ENCODE measurements at places on chromosomes 12 and 14.

- peak; percentile 30 for DNase-seq
Observed at GRCh38 chr12:26651566-26652188, 181.3 kb downstream of the ITPR2 start.

GRCh38 chr12:67885375-67886169 lies 103.7 kb upstream of the IFNG-AS1 start:
- no peak for DNase-seq

DNA sequence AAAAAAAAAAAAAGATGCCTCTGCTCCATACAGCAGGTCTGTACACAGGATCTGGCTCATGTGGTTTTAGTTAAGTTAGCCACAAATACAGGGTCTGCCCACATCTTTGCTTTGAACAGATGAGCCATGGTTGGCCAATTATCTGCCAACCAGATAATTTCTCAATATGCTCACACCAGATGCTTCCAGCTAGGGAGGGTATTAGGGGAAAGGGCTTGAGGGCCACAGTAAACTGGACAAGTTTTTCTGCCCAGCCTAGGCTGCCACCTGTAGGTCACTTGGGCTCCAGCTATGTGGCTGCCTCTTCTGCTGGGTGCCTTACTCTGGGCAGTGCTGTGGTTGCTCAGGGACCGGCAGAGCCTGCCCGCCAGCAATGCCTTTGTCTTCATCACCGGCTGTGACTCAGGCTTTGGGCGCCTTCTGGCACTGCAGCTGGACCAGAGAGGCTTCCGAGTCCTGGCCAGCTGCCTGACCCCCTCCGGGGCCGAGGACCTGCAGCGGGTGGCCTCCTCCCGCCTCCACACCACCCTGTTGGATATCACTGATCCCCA lies 776 bp downstream of the RDH5 start:
- DNase-seq: peak; percentile 98

DNA sequence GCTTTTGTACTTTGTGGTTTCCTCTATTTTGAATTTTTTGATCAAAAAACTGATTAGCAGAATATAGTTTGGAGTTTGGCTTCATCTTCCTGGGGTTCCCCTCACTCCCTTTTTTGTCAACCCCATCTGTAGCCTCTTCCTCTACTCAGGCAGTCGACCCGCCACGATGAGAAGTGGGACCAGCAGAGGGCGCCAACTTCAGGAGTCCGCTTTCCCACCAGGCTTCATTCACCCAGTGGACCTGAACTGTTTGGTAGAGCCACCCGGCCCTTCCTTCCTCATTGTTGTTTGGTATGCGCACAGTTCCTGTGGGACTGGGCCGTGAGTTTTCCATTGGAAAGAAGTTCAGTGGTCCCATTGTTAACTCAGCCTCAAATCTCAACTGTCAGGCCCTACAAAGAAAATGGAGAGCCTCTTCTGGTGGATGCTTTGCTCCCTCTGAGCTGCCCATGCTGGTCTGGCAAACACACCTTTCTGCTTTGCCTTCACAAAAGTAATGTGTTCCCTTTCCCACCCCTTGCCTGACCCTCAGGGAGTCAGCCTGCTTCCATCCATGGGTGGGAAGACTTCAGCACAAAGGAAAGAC lies 21.7 kb downstream of the TMBIM6 start:
- DNase-seq: peak; percentile 42

GRCh38 chr12:54459355-54459754 lies 14.0 kb downstream of the GTSF1 start:
- DNase-seq: no peak

- DNase-seq: no peak
Observed at GRCh38 chr12:41188058-41188840, at the start of gene PDZRN4. Gene PDZRN4 (plus strand): TSS chr12:41188320.

- DNase-seq: no peak
Observed at GRCh38 chr14:24178399-24179178, 6.7 kb downstream of the REC8 start.

DNA sequence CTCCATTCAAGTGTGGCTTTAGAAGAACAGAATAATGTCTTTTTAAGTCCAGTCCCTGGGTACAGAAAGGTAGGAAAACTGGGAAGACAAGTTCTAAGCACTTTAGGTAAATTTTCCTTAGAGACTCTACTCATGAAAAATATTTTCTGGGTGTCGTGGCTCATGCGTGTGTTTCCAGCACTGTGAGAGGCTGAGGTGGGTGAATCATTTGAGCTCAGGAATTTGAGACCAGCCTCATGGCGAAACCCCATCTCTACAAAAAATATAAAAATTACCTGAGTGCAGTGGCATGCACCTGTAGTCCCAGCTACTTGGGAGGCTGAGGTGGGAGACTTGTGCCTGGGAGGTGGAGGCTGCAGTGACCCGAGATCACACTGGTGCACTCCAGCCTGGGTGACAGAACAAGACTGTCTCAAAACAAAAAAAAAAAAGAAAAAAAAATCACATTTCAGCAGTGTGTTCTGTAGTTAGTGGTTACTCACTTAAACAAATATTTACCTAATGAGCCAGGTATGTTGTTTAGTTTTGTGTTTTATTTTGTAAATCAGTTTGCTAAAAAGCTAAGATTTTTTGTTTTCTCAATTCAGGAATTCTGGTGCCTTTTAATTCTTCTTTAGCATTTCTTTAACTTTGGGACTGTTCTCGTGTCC lies 52.3 kb upstream of the RD3L start:
- no peak for DNase-seq

DNA sequence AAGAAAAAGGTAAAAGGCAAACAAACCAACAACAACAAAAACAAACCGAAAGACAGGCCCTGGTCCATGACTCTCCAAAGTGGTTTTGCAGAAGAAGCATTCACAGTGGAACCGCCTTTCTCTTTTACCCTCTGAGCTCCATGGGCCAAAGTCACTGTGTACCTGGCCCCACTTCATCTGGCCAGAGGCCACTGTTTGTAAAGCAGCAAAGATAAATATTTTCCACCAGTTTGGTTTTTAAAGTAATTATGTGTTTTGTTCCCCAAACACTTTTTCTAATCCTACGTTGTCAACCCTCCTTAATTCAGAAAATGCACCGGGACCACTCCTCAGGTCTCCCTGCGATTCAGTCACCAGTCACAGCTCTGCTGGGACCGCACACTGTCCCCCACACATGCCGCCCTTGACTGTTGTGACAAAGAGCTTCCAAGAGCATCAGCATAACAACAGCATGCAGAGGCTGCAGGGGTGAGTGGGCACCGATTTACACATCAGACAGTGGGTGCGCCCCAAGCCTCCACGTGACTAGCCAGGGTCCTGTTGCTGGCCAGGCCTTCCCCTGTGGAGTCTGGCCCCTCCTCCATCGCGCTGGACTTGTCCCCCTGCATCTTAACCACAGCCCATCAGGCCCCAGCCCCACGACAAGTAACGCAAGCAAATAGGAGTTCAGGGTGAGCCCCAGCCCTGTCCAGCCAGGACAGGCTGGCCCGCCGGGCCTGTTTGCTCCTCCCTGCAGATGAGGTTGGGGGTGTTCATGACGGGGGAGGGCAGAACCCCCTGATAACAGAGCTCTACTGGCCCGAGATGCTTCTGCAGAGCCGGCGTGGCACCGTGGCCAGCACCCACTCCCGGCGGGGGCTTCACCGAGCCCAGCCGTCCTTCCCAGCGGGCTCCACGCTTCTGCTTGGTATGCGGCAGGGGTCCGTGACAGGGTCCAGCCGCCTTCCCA lies 65.2 kb upstream of the DIO3 start:
- no peak for DNase-seq

DNA sequence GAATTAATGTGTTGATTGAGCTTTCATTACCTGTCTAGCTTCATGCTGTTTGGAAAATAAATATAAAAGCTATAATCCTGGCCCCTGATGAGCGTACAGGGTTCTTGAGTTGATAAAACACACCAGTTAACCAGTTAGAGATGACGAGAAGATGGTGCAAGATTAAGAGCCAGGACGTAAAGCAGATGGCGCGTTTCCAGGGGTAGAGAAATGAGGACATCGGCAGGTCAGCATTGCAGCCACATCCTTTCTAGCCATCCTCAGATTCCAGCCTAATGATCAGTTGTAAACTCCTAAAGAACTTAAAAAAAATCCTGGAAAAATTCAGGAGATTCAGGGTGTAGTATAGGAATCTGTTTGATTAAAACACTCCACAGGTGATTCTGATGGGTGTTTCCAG lies 203.7 kb downstream of the CACNA1C start:
- DNase-seq: no peak

- DNase-seq: no peak
Observed at GRCh38 chr12:33265033-33265731, 174.4 kb downstream of the SYT10 start.

DNA sequence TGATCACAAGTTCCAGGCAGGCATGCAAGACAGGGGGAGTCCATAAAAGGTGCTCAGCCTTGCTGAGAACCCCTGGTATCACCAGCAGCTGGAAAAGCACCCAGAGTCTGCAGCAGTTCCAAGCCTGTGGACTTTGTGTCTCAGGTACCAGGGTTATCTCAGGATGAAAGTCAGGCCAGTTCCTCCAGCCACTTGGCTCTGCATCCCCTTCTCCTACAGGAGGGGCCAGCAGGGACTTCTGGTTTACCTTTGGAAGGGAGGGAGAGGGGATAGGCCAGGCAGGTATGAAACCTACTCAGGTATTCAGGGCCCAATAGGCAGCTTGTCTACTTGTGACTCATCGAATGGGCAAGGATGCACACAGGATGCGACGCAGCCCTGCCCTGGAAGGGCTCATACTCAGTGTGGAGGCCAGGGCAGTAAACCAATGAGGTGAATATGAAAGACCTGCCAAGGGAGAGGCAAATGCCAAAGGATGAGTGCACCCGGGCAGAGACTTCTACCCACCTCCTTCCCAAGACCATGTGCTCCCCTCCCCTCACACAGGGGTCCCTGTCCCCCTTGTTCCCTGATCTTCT lies 148.2 kb downstream of the SLC38A6 start:
- no peak for DNase-seq

DNA sequence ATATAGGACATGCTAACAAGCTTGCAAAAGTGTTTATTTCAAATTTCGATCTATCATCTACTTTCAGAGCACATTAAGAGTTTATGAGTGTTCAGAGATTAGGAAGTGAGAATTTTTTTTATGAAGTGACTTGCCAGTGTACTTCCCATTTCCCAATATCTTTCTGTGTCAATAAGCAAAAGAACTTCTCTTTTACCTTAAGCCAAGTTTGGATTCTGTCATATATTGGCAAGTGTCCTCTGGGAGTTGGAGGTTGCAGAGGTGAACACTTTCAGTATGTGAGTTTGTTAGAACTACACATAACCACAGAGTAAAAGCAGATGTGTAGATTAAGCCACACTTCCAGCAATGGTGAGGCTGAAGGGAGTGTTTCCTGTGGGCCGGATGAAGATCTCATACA lies 16.6 kb upstream of the KLRF1 start:
- DNase-seq: peak; percentile 81

GRCh38 chr14:105471297-105471821 lies 3.3 kb upstream of the CRIP2 start:
- DNase-seq: no peak

DNA sequence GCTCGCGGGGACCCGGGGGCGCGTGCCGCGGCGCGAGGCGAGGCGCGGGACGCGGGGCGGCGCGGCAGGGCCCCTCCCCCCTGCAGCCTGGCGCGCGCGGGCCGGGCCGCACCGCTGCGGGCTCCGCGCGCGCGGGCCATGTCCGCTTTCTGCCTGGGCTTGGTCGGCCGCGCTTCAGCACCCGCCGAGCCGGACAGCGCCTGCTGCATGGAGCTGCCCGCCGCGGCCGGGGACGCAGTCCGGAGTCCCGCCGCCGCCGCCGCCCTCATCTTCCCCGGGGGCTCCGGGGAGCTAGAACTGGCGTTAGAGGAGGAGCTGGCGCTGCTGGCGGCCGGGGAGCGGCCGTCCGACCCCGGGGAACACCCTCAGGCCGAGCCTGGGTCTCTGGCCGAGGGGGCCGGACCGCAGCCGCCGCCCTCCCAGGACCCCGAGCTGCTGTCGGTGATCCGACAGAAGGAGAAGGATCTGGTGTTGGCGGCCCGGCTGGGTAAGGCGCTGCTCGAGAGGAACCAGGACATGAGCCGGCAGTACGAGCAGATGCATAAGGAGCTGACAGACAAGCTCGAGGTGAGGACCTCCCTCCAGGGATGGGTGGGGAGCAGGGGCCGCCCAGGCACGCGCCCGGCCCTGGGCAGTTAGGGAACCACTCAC lies 820 bp downstream of the BICDL1 start:
- DNase-seq: peak; percentile 28

DNA sequence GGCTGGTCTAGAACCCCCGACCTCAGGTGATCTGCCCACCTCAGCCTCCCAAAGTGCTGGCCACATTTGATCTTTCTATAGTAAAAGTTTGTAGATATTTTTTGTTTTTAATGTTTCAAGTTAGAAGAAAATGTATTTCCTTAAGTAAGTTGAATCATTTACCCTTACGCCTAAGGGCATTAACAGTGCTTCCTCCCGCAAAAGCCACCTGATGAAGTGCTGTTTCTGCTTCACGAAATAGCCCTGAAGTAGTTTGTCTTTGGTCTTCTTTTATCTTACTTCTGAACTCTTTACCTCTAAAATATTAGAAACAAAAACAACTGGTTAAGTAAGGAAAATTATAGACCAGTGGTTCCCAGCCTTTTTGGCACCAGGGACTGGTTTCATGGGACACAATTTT lies 22.7 kb downstream of the PAWR start:
- DNase-seq: no peak

- DNase-seq: no peak
Observed at GRCh38 chr14:75842551-75842950, 139.2 kb downstream of the TGFB3 start.

DNA sequence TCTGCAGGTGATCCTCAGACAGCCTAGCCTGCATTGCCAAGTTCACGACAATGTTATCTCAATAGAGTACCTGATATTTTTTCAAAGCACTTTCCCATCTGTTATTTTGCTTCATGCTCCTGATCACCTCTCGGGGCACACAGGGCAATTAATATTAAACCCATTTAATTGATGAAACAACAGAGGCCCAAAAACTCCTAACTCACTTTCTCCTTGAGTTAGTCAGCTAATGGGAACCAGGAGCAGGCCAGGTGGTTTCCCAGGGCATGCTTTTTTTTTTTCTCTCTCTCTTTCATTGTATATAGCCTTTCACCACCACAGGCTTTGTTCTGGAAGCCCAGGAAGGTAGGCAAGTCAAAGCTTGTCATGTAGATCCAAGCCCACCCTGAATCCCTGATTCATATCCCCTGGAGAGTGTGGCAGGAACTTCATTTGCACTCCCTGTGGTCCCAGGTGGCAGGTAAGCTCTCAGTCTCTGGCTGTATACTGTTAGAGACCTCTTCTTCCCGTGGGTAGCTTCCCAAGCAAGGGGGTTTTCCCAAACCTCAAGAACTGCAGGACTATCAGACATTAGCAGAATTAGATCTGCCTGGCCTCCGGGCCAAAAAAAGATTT lies 41.6 kb upstream of the MAP1LC3B2 start:
- no peak for DNase-seq

DNA sequence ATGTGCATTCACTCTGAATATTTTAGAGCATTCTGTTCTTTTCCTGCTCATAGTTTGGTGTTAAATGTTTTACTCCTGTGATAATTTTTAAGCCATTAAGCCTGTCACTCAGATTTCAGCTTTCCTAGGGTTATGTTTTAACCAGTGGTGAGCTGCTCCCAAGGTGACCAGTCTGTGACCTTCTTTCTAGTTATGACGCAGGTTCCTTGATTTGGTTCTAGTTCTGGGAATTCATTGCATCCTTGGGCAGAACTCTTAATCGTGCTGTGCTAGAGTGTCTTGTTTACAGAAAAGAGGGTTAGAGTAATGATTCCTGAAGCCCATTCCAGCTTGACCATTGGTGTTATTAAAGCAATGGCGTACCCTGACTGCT lies 2.2 kb downstream of the GABARAPL1 start:
- no peak for DNase-seq
